ENCODE measurements at places on chromosomes 13 and 19.

GRCh38 chr13:103931331-103931845 lies 865.2 kb upstream of the SLC10A2 start:
- DNase-seq, result no peak

GRCh38 chr19:2827022-2827421 lies 7.4 kb downstream of the ZNF554 start:
- no peak for DNase-seq

DNA sequence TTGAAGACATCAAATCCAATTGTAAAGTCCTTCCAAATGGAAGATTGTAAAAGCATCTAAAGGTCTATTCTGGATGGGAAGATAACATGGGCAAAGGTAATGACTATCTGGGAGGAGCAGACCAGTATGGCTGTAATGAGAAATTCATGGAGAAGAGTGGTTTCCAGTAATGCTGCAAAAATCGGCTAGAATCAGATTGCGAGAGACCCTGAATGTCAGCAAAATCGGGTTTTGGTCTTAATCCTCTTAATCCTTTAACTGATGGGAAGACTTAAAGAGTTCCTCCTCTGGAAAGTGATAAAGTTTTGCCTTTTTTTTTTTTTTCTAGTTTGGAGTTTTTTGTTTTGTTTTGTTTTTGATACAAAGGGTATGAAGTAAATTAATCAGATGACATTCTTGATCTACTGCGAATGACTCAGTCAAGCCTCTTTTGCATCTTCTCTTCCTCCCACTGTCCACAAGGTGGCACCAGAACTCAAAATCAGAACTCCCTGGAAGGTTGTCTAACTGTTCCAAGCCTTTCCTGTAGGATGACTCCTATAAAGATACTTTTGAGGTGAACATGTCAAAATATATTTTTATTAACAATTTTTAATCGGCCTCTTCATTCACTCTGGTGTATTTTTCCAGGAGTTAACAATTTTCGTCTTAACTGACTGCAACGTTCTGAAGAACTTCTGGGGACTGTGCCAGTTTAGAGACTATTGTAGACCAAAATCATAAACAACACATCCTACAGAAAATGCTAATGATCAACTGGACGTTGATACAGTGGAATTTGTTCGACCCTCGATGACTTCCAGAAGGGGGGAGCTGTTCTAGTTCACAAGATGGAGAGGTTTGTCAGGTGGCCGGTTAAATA lies 213.3 kb upstream of the MIR17HG start:
- DNase-seq, result peak; percentile 2

- DNase-seq, result peak; percentile 37
Observed at GRCh38 chr19:8487137-8487851, 15.1 kb downstream of the PRAM1 start.

- no peak for DNase-seq
Observed at GRCh38 chr19:36638862-36639510, 27.7 kb downstream of the ZNF461 start.

DNA sequence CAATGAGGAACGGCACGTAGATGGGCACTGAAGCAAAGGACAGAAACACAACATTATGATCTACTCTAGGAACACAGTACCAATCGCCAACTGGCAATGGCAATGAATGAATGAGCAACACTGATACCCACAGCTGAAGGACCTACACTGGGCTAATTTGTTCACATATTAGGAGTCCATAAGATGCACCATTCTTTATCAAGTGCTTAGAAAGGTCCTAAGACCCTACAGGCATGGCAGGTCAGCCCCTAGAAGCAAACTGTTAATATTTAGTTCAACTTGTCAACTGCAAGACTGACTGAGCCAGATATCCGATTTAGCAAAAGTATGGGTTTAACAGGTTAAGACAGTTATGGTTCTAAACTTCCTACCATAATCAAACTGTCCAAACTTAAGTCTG lies 4.8 kb downstream of the SHISA2 start:
- DNase-seq, result no peak

DNA sequence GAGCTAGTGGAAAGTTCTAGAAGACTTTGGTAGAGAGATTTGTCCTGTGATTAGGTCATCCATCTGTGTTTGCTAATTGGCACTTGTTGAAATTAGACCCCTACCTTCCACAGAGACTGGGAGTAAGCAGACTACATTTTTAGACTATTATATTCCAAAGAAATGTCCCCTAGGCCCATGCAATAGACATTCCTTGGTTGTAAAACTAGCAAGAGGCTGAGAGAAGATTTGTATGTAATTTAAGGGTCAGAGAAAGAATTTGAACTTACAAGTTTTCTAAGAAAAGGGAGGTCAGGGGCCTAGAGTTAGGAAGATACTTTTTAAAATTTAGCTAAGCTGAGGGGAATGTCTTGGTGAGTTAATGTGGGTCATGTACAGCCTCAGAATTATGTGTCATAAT lies 470.7 kb upstream of the SLITRK1 start:
- no peak for DNase-seq

DNA sequence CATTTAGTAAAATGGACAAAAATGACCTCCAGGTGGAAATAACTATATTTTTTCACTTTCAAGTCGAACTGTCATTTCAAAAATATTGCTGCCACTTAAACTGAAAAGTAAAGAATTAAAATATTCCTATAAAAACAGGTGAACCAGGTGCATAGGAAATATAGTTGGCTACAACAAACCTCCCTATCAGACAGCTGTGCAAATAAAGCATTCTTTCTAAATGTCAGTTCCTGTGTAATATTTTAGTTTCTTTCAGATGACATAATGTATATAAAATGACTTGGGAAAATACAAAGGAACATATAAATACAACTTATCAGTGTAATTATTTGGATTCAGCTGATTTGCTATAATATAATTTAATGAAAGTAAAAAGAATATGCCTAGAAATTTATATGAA lies 403.5 kb upstream of the GPC6 start:
- no peak for DNase-seq
